Central memory CD4-positive, alpha-beta T cell (primary cell): ENCODE measurements at places on chromosomes 3 and 15.
A peak's percentile ranks its signal among the peaks of the same experiment; 100 is the strongest.

DNA sequence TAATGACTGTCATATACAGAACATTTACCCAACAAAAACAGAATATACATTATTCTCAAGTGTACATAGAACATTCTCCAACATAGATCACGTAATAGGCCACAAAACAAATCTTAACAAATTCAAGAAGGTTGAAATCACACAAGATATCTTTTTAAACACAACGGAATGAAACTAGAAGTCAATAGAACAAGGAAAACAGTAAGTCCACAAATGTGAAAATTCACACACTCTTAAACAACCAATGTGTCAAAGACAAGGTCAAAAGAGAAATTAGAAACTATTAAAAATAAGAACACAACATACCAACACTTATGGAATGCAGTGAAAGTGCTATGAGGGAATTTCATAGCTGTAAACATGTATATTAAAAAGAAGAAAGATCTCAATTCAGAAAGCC is 81.2 kb upstream of the SLCO2A1 start:
- DNase-seq, result no peak

DNA sequence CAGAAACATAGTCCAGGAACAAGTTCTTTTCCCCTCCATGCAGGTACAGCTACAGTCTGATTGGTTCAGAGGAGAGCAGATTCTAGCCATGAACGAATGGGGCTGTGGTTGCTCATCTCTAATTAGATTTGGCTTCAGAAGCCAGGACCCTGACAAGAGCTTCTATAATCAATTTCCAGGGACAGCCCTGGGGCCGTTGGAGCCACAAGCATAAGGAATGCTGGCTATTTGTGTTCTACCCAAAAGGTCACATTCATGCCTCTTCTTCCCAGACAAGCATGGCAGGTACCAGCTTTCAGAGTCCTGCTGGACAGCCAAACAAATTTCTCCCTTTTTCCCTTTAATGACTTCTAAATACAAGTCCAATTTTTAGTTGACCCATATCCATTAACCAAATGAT is 215.5 kb upstream of the LRTM1 start:
- DNase-seq, result no peak

- DNase-seq, result no peak
Observed at GRCh38 chr3:170524073-170524472, 61.8 kb downstream of the SLC7A14 start.

- peak; percentile 92 for DNase-seq
Observed at GRCh38 chr3:153221748-153222162, 59.7 kb downstream of the RAP2B start.

GRCh38 chr15:50083424-50084025 is 35.5 kb downstream of the ATP8B4 start:
- no peak for DNase-seq

DNA sequence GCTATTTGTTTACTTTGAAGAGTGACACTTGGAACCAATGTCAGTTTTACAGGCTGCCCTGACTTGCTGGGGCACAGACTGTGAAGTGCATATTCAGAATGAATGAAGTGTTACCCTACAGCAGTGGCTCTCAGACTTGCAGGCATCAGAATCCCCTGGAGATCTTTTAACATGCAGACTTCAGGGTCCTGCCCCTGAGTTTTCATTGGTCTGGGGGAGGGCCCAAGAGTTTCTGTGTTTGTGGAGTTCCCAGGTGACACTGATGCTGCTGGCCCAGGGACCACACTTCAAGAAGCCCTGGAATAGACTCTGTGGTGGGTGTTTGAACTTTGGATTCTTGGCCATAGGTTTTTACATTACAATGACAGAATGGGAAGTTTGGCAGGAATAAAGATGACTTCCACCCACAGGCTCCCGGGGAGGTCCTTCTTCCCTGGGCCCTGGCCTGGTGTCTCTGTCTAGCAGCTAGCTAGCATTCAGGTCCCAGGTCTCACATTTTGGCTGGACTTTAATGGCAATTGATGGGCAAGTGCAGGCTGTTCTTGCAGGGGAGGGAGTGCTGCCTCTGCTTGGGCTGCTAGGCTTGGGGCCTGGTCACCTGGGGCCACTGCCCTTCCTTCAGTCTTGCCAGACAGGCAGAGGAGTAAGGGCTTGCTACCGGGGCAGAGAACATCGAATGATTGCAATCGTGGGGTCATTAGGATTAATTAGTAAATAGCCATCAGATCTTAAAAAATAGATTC is 149.0 kb downstream of the APBA2 start:
- DNase-seq, result no peak

DNA sequence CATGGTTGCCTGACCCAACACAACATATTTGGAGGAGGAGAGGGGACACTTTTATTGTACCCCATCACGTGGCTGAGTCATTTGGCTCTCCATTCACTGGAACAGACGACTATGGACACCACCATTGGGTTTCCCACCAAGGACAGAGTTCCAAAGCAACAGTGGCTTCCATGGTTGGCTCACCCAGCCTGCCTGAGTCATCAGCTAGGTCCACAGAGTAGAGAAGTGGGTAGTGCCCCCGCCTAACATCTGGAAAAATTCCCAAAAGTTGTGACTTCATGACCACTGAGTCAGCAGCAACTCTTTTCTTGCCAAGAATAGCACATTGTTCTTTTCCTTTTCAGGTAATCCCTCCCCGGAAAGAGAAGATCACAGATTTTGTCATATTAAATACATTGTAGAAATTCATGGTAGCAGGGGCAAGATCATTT is 3.0 kb upstream of the PPP1R2 start:
- no peak for DNase-seq

- DNase-seq, result no peak
Observed at GRCh38 chr3:171955598-171955997, 83.8 kb upstream of the FNDC3B start.

GRCh38 chr3:50242851-50243542 is 7.0 kb downstream of the GNAI2 start:
- no peak for DNase-seq

DNA sequence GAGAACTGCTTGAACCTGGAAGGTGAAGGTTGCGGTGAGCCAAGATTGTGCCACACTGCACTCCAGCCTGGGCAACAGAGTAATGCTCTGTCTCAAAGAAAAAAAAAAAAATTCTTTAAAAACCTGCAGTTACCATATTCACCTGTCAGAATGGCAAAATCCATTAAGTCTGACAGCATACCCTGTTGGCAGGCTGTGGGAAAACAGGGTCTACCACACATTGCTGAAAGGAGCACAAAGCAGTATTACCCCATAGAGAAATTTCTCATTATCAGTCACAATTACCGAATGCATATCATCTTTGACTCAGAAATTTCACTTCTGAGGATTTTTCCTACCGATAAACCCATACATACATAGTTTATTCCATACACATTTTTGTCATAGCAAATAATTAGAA is 264.1 kb upstream of the SLCO3A1 start:
- DNase-seq, result no peak

DNA sequence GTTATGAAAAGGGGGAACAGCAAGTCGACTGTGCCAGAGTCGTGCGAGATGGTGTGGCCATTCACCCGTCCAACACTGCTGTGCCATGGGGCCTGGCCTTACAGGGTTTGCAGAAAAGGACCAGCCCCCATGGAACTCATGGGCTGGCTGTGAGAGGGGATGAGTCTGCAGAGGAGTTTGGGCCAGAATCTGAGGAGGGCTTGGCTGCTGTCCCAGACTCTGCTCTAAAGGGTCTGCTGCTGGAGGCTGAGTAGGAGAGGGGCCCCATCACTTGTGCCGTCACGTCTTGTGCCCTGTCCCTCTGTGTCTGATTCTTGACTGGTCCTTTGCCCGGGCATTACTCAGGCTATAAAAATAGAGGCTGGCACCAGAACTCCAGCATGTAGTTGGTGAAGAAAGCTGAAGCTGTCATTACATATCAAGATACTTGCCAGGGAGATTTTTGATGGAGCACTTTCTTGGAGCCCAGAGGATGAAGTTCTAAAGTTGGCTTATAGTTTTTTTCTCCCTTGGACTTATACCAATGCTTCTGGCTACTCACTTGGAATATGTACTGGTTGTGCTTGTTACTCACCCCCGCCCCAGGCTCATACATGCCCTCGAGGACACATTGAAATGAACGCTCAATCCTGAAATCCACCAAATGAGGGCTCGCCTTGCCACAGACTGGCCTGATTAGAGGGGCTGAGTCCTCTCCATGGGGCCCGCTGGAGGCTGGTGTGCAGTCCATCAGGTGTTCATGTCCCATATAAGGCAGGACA is 10.2 kb downstream of the PXYLP1 start:
- DNase-seq, result no peak

- DNase-seq, result no peak
Observed at GRCh38 chr3:96705895-96706294, 108.5 kb upstream of the EPHA6 start.

- peak; percentile 84 for DNase-seq
Observed at GRCh38 chr3:31462050-31462569, 70.6 kb upstream of the STT3B start.

- no peak for DNase-seq
Observed at GRCh38 chr15:45177285-45177684, 10.5 kb downstream of the SHF start.

DNA sequence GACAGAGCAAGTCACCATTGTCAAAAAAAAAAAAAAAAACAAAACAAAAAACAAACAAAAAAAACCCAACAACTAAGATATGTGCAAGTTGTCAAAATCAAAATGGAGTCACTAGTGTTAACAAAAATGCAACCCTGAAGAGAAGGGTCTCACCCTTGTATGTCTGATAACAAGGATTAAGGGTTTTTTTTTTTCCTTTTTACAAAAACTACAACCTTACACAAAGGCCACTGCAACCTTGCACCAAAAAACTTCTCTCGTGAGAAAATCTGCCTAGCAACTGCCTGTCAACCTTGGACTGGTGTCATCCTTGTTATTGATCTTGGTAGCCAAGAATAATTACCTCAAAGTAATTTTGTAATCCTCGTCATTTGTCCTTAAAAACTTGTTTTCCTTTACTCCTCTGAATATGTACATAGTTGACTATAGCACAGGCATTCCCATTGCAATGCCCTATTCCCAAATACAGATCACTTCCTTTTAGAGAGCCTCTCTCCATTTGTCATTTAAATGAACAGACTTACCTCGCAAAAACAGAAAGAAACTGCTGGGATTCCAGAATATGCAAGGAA is 24.0 kb downstream of the TFRC start:
- DNase-seq, result no peak

DNA sequence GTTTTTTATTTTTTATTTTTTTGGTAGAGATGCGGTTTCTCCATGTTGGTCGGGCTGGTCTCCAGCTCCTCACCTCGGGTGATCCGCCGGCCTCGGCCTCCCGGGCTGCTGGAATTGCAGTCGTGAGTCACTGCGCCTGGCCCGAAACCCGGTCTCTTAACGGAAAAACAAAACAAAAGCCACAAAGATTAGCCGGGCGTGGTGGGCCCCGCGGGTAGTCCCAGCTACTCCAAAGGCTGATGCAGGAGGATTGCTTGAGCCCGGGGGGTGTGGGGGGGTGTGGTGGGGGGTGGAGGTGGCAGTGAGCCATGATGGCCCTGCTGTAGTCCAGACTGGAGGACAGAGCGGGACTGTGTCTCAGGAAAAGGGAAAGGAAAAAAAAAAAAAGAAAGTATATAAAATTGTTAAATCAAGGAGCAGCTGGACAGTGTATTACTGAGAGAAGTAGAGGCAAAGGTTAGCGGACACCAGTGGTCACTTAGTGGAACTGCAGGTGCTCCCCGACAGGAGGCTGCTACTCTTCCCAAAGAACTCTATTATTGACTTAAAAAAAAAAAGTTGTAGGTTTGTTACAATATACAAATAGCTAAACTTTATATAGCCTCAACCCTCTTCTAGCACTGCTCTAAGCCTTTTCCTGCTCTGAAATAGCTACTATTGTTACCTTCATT is 30.3 kb upstream of the TUBGCP5 start:
- no peak for DNase-seq

GRCh38 chr3:126418661-126419131 is 24.0 kb downstream of the CFAP100 start:
- DNase-seq, result no peak
